ENCODE measurements at places on chromosomes 1 and 21.

DNA sequence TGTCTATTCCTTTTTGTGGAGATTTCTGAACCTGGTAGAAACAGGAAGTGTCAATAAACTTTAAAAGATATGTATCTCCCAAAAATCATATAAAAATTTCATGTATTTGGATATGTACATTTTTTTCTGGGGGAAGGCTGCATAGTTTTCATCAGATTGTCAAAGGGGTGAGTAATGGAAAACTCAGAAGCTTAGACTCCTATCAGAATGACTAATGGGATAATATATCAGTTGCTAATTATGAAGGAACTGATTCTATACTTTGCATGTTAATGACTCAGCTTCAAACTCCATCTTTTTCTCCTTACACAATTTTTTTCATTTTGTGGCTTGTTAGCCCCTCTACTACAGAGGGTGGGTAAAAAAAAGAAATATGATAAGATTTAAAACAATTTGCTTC is 55.9 kb downstream of the GON4L start:
- no peak for DNase-seq

DNA sequence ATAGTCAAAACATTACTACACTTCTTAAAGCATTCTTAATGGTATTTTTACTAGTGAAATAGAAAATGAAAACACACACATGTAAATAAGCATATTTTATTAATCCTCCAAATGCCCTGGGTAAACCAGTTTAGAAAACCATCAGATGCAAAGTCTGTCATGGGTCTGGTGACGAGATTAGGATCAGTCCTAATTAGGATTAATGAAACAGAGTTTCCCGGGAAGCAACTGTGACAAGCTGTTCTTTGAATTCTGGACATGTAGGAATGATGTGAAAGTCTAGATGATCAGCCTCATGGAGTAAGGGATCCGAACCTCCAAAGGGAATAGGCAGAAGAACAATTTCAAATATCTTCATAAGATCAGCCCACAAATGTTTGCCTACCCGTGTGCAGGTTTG is 250.2 kb downstream of the KIF26B start:
- no peak for DNase-seq

GRCh38 chr1:8477983-8478362 is 160.1 kb downstream of the SLC45A1 start:
- DNase-seq = no peak

- DNase-seq = no peak
These were observed 45.7 kb downstream of the DISP3 start for GRCh38 chr1:11524465-11525150.

Data from stimulated activated CD4-positive, alpha-beta T cell treated with anti-CD3 and anti-CD28 coated beads, Interleukin-1b, Interleukin-23, amount 100 ng/mL, for 1 hour (primary cell).